Activated CD8-positive, alpha-beta memory T cell treated with anti-CD3 and anti-CD28 coated beads, Interleukin-2, amount 50 U/mL, for 4 hours (primary cell): ENCODE measurements at places on chromosomes 2 and 18.

GRCh38 chr2:119483896-119484718 is 40.2 kb downstream of the SCTR start:
- no peak for DNase-seq

GRCh38 chr2:120167272-120167671 is 55.9 kb downstream of the TMEM185B start:
- no peak for DNase-seq

DNA sequence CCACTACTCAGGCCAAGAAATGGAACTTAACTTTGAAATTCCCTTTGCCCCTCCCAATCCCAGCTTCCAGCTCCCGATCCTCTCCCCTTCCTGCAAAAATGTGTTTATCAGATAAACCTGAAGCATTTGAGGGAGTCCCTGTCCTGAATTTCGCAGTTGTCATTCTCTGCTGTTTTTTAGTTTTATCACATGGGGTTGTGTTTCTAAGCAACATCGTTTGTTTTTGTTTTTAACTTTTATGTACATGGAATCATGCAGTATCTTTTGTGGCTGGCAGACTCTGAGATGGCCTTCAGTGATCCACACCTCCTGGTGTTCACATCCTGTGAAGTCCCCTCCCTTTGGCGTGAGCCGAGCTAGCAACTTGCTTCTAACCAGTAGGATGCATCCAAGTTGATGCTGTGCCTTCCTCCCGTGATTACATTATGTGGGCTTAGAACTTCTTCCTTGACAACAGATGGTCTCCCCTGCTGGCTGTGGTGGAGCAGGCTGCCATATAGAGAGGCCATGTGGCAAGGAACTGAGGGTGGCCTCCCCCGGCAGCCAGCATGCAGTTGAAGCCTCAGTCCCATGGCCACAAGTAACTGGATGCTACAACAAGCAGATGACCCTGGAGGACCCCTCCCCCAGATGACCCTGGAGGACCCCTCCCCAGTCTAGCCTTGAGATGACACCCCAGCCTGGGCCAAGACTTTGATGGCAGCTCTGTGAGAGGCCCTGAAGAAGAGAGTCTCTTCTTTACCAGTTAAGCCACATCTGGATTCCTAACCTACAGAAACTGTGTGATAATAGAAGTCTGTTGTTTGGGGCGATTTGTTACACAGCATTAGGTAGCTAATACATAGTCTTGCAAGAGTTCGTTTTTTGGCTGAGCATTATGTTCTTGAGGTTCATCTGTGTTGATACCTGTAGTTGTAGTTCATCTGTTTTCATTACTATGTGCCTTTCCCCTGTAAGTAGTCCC is 27.7 kb downstream of the SH3BP4 start:
- DNase-seq: no peak

- no peak for DNase-seq
Observed at GRCh38 chr2:130300258-130300969, 42.3 kb upstream of the IMP4 start.

DNA sequence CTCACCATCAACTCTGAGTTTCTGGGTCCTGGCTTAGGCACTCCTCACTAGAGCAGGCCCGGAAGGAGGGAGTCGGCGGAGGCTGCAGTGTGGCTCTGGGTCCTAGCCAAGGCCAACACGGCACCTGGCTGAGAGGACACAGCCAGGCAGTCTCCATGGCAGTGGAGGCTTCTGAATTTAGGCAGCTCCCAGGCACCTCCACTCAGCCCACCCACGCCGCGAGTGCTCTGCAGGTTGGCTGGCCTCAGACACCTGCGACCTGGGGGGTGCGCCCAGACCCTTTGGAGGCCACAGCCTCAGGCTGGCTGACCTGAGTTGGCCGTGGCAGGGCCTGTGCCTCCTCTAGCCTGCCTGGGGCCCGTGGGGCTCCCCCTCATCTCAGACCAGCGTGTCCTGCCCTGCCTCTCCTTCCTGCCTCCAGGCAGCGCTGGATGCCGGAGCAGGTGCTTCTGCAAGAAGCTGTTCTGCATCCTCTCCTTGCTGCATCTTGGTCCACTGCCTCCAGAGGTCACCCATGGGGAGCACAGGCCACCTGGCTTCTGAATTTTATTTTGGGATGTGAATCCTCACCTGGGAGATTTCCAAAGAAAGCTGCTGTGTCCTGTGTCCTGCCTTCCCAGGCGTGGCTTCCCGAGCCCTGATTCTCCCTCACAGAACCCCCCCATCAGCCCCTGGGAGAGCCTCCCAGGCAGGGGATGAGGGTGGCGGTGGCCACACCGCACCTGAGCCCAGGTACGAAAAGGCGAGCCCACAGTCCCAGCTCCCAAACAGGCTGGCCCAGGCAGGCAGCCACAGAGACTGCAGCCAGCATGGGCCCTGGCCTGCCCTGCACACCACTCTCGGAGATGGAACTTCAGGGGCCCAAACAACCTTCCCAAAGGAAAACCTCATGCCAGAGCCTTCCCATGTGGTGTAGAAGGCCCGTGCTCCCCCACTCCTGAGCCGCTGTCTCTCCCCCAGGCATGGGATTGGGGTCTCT is 23.4 kb downstream of the AQP12A start:
- no peak for DNase-seq

DNA sequence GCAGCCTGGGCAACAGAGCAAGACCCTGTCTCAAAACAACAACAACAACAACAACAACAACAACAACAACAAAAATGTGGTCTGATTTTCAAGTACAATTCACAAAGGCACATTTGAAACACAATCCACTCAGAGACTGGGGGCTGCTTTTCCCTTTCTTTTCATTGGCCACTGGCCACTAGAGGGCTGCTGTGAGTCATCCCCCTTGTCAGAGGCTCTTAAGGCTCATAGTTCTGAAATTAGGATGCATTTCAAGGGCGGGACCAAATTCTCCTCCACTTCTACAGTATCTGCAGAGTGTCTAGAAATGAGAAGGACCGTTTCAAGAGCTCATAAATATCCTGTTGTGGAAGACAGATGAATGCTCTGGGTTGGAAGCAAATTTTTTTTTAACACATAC is 285.4 kb downstream of the NRXN1 start:
- DNase-seq: no peak

DNA sequence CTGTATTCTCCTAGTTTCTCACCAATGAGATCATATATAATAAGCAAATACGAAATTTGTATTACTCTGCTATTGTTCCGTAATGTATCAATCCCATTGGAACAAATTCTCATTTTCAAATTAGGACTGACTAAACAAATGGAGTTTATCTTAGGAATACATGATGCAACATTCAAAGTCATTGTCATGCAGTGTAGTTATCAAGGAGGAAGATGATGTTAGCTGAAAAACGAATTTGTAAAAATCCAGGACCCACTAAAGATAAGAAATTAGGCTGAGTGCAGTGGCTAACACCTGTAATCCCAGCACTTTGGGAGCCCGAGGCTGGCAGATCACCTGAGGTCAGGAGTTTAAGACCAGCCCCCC is 14.9 kb downstream of the SEPTIN2 start:
- no peak for DNase-seq

GRCh38 chr2:202717598-202718310 is 83.0 kb downstream of the FAM117B start:
- no peak for DNase-seq

DNA sequence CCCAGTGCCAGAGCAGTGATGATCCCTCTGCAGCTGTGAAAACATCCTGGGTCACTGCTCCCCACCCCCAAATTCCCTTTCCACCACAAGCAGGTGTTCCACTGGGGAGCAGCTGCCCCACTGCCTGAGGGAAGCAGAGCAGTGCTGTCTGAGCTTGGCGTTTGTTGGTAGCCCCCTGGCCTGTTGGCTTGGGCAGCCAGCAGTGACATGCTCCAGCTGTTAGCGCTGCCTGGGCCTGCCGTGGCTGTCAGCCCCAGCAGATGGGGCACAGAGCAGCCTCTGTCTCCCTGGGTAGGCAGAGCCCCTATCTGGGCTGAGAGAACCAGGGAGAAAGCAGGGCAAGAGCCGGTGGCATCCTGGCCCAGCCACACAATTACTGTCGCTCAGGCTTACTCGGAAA is 247.7 kb downstream of the GLI2 start:
- DNase-seq: no peak

- DNase-seq: no peak
Observed at GRCh38 chr2:194079989-194080388, 1577.0 kb upstream of the SLC39A10 start.

DNA sequence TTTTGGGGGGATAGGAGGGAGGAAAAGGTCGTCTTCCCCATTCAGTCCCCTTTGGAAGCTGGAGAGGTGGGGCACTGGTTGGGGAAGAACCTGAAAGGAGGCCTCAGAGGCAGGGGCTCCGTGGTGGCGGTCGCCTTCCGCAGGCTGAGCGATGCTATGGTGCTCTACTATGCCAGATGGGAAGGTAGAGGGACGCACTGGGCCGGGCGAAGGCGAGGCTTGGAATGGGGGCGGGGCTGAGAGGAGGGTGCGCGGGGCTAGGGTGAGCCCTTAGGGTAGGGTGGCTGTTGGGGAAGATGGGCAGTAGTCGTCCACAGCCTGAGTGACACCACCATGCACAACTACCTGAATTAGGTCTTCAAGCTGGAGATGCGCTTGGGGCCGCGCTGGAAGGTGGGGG is 11.1 kb downstream of the ZAP70 start:
- no peak for DNase-seq

DNA sequence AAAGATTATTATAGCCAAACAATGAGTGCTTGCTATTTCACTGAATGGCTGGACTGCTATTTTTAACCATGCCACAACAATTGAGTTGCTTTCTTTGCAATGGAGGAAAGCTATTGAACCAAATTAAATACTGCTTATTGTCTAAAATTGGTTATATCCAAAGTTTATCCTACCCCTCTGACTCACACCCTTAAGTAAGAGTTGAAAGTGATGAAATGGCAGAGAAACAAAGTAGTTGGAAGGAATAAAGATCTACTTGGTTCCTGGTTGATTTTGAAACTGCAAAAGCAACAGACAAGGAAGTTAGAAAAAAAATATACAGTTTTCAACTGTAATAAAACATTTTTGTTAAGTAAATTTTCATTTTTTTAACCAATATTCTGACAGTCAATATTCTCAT is 47.5 kb downstream of the EML4 start:
- no peak for DNase-seq

DNA sequence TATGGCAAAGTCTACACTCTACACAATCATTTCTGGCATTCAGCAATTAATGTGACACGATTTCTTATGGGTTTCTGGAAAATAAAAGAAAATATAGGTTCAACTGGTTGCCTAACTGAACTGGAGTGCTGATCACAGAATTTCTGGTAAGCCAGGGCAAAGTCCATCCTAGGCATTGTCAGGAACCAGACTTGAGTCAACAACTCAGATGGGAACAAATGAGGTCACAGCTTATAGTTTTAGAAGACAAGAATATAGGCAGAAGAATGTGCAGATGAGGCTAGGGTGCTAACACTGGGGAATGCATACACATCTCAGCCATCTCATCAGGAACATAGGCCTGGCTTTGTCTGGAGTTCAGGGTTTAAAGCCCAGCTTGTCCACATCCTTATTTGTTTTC is 317.2 kb upstream of the ID2 start:
- DNase-seq: no peak

- no peak for DNase-seq
Observed at GRCh38 chr2:157672129-157672528, 43.5 kb upstream of the ACVR1C start.

DNA sequence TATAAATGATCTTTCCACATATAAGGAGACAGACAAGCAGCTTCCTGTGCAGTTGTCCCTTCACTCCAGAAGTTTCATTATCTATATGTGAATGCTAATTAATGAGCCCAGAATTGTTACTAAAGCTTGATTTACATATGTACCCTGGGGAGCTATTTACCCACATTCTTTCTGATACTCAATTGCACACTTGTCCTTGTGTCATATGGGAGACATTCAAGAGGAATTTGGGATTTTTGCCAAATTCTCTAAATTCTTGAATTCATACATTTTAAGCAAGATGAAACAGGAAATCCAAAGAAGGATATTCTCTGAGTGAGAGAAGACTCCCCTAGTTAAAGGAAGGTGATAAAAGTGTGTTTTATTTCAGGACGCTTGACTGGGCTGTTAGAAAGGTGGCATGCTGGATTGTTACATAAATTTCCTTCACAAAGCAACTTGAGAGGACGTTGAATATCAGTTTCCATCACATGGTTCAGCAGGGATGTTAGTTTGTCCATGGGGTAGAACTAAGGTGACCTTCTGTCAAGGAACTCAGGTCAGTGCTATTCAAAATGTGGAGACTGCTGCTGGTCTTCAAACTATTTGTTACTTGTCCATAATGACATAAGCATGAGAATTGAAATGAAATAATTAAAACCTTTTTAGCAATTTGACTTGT is 368.2 kb downstream of the IRS1 start:
- no peak for DNase-seq

DNA sequence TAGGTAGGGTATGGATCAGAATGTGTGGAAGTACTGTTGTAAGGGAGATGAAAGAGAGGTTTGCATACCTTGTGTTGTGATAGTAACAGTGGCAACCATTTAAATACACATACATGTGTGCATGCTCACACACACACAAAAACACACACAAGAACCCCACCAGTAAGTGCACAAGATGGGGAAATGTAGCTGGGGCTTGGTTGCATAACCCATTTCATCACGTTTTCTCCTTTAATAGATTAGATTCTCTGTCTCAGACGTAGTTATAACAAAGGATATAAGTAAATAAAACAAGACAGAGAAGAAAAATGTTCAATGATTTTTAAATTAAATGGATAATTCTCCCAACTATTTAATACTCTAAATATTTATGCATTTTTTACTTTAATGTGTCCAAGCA is 13.4 kb downstream of the ARHGAP15 start:
- DNase-seq: no peak
